Psoas muscle (tissue), 8 donors: ENCODE measurements at places on chromosomes 4 and X. TPM values are rescaled to one million over a fixed set of nuclear protein-coding genes. Genes with fewer than 3 reads are reported as not detected.
A peak's percentile ranks its signal among the peaks of the same experiment; 100 is the strongest.

DNA sequence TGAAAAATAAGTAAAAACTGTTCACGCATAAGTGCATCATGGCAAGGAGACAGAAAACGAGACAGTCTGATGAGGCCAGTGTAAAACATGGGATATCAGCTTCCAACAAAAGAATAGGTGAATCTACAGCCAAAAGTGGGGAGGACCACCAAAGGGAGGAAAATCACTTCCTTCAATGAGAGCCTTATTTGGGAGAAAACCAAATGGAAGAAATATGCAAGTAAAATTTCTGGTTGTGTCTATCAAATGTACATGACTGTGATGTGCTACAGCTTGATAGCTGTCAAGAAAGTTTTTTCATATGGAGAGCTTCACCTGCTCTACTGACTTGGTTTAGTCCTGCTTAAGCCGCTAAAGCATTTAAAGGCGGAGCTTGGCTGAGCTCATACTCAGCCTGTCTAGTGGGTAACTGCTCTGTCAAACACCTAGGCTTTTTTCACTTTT lies 66.2 kb downstream of the MAGEA1 start:
- H3K4me3 ChIP-seq: peak overlapping the region; percentile 2
- no peaks in the 10 kb centered on the region for H3K36me3 ChIP-seq
- H3K27me3 ChIP-seq: peaks cover 37% of the 10 kb centered on the region
- no peak overlapping the region for H3K27ac ChIP-seq
- DNase-seq: no peak

DNA sequence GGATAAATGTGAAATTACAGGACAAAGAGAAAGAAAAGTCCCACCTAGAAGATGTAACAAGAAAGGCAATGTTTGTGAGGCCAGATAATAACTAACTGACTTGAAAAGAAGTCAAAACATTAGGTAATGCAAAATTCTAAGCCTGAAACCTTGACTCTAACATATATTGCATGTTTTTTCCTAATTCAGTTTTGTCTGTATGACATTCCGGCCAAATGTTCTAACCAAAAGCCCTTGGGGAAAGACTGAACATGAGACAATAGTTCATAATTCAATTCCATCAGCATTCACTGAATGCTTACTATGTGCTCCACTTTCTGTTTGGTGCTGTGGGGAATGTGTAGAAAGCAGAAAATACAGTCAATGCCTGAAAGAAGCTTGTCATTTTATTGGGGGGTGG lies 84.8 kb upstream of the PLAC1 start:
- no peaks in the 10 kb centered on the region for H3K4me1 ChIP-seq
- no peak overlapping the region for H3K27ac ChIP-seq
- H3K36me3 ChIP-seq: no peaks in the 10 kb centered on the region
- no peaks in the 10 kb centered on the region for H3K27me3 ChIP-seq

- H3K4me3 ChIP-seq: no peak overlapping the region
- H3K27ac ChIP-seq: no peak overlapping the region
- H3K27me3 ChIP-seq: no peaks in the 10 kb centered on the region
- no peaks in the 10 kb centered on the region for H3K36me3 ChIP-seq
- DNase-seq: no peak
- no peaks in the 10 kb centered on the region for H3K4me1 ChIP-seq
These were observed 147.6 kb upstream of the EOLA2 start for GRCh38 chrX:150085881-150086280.

DNA sequence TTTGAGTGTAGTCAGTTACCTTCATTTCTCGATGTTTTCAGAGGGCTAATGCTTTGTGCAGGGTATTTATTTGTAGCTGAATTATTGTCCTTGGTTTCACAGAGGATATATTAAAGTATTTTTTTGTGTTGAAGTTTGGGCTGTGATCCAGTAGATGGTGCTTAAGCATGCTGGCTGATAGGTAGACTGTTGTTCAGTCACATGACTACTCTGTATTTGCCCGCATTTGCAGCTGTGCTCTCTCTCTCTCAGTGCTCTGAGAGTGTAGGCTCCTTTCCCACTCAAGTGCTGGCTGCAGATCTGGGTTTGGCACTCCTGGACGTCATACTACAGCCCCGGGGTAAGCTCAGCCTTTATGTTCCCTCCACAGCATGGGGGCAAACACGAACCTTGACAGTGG lies 21.7 kb downstream of the RAB40AL start:
- H3K4me3 ChIP-seq: no peak overlapping the region
- H3K4me1 ChIP-seq: no peaks in the 10 kb centered on the region
- H3K36me3 ChIP-seq: no peaks in the 10 kb centered on the region
- no peaks in the 10 kb centered on the region for H3K27me3 ChIP-seq
- no peak overlapping the region for H3K27ac ChIP-seq

GRCh38 chr4:127525608-127526007 lies 107.1 kb upstream of the INTU start:
- no peaks in the 10 kb centered on the region for H3K4me1 ChIP-seq
- no peak overlapping the region for H3K4me3 ChIP-seq
- H3K36me3 ChIP-seq: no peaks in the 10 kb centered on the region
- no peak overlapping the region for H3K27ac ChIP-seq
- no peak for DNase-seq

The DCTD gene
- total RNA-seq: 54.0 TPM
